Stimulated activated CD4-positive, alpha-beta T cell treated with anti-CD3 and anti-CD28 coated beads, Interleukin-12 subunit alpha, Interleukin-12 subunit beta, amount 100 ng/mL, for 48 hours (primary cell): ENCODE measurements at places on chromosomes 11 and 22.

DNA sequence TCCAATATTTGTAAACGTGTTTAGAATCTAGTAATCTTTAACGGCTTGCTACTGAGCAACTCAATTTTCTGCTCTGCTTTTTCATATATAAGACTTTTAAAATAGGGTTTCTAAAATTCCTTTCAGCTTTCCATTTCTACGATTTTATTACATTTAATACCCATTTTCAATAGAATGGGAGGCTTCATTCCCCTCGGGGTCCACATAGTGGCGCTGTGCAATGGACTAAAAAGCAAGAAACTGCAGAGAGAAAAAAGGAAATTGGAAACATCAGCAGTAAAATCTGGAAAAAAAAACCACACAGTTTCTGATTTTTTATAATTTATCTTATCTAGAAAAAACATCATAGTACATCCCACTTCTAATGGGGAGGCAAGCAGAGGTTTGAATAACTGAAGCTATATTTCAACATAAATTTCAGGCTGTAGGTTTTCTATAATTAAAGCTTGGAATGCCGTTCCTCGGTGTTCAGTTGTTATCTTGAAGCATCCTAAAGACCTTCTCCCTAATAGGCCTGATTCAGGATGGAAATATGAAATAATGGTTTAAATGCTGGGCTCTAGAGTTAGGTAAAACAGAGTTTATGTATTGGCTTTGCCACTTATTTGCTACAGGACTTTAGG, 18.7 kb upstream of the JHY start:
- DNase-seq = peak; percentile 24

- no peak for DNase-seq
These were observed 390.6 kb downstream of the AASDHPPT start for GRCh38 chr11:106468086-106468485.

DNA sequence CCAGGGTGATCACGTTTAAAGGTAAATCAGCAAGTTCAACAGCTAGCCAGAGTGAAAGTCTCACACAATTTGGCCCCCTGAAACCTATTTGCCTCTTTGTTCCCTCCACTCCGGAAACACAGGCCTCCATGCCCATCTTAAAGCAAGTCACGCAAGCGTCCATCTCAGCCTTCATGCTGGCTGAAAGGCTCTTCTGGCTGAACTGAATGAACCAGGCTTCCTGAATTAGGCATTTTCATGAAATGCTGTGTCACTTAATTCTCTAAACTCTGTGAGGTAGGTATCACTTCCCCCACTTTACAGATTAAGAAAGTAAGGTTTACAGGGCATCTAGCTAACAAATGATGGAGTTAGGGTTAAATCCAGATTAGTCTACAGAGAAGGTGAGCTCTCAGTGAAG, 1.4 kb downstream of the SLC25A17 start:
- DNase-seq = no peak

DNA sequence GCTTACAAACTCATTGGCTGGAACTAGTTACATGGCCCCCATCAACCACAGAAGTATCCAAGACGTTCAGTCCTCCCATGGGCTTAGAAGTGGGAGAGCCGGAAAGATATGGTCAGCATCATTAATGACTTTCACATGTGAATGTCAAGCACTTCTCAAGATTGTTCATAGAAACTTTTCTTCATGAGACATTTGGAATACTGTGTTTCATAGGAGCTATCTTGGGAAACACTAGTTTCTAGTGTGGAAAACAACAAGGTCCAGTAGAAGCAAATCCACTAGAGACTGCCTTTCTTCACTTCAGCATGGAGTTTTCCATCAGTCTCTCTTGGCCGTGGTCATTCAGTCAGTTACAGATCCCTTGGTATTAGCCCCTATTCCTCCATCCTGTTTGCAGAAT, 160.9 kb downstream of the C11orf91 start:
- DNase-seq = no peak

GRCh38 chr11:132357811-132358572, 987.6 kb downstream of the NTM start:
- no peak for DNase-seq

DNA sequence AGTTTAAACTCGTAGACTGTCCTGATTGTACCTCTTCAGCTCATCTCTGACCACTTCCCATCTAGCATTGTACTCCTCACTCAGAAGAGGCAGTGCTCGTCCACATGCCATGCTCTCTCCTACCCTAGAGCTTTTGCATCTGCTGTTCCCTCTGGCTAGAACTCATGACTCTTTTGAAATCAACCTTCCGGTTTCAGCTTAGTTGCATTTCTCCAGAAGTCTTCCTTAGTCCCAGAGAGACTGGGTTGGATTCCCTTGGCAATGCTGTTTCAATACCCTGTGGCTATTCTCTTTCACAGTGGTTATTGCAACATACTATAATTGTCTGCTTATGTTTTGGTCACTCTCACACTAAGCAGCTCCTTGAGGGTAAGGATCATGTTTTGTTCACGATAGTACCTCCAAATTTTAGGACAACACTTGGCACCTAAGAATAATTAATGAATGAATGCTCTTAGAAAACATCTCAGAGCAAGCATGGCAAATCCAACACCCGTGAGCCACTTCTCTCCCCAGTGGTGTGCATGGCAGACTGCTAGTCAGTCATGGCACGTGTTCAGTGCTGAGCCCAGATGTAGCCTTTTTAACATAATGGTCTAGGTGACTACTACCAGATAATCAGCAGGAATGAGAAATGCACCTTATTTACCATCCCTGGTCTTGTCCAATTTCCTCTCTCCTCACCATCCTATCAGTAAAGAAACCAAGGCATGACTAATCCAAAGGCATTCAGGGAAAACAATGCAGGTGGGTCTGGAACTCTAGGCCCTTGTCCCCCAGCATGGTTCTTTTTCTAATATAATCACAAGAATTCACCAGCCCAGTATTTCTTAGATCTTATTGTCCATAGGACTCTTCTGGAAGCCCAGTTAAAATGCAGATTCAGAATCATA, 14.5 kb downstream of the SEPTIN3 start:
- DNase-seq = no peak

DNA sequence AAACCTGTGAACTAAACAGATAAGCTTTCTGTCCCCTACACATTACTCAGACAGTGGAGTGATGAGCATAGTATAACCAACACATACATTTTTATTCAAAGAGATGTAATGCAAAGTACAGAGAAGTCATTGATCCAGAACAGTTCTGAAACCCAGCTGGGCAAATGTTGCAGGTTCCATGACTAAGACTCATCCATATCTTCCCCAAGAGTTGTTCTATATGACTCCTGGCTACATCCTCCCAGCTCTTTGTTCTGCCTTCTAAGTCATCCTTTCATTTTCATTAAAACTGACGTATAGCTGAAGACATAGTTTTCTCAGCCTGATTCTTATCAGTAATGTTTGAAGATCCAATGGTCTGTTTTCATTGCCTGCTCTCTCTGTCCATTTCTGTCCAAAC, 47.3 kb downstream of the PLAAT5 start:
- DNase-seq = no peak

DNA sequence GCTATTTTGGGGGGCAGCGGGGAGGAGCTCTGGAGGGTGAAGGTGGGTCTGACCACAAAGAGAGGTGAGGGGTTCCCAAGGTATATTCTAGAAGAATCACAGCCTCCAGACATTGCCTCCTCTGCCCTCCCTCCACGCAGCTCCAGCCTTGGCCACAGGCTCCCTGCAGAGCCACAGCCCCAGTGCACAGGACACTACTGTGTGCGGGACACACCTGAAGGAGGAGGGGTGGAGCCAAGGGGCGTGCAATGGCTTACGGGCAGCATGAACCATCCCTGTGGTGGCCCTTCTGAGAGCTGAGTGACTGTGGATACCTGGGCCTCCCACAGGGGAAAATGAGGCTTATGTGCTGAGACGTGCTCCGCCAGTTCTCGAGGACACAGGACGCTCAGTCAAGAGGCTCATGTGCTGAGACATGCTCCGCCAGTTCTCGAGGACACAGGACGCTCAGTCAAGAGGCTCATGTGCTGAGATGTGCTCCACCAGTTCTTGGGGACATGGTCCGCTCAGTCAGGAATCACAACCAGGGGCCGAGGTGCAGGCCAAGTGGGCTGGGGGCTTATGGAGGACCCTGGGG, 417.3 kb downstream of the SHANK2 start:
- DNase-seq = no peak

- no peak for DNase-seq
These were observed 10.1 kb upstream of the PIM3 start for GRCh38 chr22:49950396-49950994.

GRCh38 chr22:35409783-35410662, 10.1 kb downstream of the MCM5 start:
- DNase-seq = no peak

DNA sequence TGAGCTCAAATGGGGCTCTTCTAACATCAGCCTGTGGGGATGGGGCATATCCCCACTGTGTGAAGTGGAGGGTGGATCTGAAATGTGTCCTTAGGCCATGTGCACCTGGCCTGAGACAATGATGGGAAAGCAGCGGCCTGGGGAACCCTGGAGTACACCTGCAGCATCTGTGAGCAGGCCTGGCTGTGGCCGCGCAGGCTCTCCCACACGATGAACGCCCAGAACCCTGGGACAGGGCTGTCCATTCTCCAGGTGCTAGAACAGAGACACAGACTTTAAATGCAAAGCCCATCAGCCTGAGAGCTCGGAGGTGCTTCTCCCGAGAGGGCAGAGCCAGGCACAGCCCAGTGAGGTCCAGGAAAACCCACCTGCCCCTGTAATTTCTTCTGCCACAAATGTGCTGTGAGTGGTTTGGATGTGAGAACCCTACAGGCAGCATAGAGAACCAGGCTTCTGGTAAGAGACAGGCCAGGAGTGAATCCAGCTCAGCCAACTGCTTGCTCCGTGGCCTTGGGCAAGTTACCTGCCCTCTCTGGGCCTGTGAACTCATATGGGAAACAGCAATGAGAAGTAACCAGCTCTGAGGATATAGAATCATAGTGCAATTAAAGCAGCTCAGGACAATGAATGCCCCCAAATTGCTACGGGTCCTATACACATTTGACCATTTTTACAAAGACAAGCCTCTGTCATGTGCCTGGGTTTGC, 167.9 kb downstream of the SHANK2 start:
- no peak for DNase-seq

- DNase-seq = no peak
These were observed 2.5 kb downstream of the TSPO start for GRCh38 chr22:43153899-43154298.

GRCh38 chr22:39893526-39893925, at the start of gene ENTHD1:
Gene ENTHD1 (minus strand): TSS chr22:39893760. CDS start chr22:39887748, 6,012 bp downstream.
- DNase-seq = no peak
